A673 (cell line): ENCODE measurements at places on chromosomes 1 and 21. TPM values are rescaled to one million over a fixed set of nuclear protein-coding genes. Genes with fewer than 3 reads are reported as not detected.
A peak's percentile ranks its signal among the peaks of the same experiment; 100 is the strongest.

DNA sequence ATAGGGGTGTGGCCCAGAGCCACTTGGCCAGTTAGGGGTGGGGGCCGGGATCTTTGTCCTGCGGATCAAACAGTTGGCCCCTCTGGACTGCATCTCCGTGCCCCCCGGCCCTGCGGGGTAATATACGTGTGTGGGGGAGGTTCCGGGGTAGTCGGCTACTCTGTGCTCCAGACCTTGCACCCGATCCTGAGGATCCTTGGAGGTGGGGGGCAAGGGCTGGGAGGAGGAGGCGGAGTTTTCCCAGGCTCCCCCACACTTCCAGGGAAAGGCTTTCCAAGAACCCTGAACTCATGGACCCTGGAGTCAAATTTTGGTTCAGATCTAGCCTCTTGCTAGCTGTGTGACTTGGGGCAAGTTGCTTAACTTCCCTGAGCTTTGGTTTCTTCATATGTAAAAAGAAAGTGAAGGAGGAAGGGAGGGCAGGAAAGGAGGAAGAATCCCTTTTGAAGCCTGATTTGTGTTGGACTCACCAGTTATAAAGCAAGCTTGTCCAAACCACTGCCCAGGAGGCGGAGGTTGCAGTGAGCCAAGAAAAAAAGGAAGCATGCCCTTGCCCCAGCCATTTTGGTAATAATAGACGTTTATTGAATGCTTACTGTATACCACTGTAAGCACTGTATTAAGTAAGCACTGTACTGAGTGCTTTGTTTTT, 686 bp downstream of the MIIP start:
- DNase-seq = no peak

DNA sequence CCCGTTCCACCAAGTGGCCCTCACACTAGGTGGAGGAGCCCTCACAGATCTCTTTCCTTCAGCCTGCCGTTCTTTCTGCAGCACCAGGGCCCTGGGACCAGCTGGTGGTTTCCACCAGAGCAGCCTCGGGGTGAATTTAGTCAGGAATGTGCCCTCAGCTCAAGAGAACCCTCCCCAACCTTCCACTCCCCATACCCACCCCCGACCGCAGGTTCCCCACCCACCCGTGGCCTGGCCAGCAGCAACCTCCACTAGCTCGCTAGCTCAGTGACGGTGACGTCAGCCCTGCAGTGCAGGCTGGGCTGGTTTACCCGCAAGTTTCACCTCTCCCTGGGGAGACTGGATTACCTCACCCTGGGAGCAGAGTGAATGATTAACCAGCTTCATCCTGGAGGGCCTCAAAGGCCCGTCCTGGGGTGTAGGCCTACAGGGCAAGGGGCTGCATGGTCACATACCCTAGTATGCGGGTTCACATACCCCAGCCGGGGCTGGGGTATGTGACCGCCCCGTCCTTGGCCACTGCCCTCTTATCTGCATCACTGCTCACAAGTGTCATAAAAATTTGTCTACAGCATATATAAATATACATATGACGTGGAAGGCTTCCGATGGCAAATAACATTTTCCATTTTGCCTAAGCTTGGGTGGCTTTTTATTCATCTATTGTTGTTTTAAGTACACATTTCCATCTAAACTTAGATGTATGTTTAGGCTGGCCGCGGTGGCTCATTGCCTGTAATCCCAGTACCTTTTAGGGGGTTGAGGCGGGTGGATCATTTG, 24.5 kb downstream of the ELF3 start:
- DNase-seq = peak; percentile 93

- no peak for DNase-seq
These were observed 19.1 kb downstream of the NPPA start for GRCh38 chr1:11828511-11828910.

DNA sequence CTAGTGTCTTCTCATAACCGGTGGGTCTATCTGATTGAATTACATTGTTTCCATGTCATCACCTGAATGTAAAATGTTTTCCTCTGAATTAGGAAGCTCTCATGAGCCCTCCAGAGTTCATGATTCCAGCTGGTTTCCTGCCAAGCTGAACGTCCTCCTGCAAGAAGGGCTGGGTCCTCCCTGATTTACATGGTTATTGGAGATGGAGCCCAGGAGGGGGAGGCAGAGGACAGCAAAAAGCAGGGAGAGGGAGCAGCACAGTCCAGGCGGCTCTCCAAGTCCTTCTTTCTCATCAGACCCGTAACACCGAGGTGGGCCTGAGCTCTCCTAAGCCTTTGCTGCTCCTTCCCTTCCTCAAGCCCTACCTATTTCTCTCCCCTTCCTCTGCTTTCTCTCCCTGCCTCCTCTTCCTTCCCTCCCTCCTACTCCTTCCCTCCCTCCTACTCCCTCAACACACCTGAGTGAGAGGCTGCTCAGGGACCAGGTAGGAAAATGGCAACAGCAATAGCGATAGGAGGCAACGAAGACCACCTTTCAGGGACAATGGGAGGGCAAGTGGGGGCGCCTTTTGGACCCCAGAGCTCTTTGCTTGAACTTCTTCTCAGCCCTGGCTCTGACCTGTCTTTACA, 265.9 kb downstream of the PRDM2 start:
- peak; percentile 87 for DNase-seq

ALPL gene
- total RNA-seq = 4.8 and 8.8 TPM in 2 replicates

GRCh38 chr1:59494145-59494833, 197.4 kb downstream of the FGGY start:
- no peak for DNase-seq

FAM177B gene
- not detected in 2 replicates for total RNA-seq

- DNase-seq = peak; percentile 59
These were observed 69.4 kb downstream of the LRRC8D start for GRCh38 chr1:89890085-89890752.

- no peak for DNase-seq
These were observed 360.2 kb downstream of the ADGRL2 start for GRCh38 chr1:82160903-82161302.
